AG04450 (cell line): ENCODE measurements at places on chromosomes 3 and 15.

DNA sequence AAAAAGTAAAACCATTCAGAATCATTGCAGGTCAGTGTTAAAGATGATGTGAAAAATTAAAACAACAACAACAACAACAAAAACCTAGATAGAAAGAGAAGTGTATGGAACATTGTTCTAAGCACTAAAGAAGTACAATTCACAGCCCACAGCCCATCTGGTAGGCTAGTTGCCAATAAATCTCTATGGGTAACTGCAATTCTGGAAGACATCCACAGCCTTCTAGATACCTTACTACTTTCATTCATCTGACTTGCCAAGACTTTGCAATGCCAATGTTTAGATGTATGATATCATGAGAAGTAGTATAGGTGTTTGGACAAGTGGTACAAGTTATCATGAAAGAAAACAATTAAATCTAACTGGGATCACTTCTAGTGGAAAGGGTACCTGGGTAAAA, 198.6 kb downstream of the VGLL3 start:
- DNase-seq = no peak

DNA sequence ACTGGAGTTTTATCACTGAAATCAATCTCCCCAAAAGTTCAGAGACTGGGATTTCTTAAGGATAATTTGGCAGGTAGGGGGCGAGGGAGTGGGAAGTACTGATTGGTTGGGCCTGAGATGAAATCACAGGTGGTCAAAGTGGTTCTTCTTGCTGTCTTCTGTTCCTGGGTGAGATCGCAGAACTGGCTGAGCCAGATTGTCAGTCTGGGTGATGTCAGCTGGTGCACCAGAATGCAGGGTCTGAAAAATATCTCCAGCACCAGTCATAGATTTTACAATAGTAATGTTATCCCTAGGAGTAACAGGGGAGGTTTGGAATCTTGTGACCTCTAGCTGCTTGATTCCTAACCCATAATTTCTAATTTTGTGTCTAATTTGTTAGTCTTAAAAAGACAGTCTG, 86.7 kb upstream of the SLC25A36 start:
- DNase-seq = no peak

- peak; percentile 8 for DNase-seq
Measured at GRCh38 chr15:51172193-51172592, 77.5 kb upstream of the TNFAIP8L3 start.

- peak; percentile 59 for DNase-seq
Measured at GRCh38 chr15:64153480-64154367, 2.2 kb downstream of the SNX22 start.

DNA sequence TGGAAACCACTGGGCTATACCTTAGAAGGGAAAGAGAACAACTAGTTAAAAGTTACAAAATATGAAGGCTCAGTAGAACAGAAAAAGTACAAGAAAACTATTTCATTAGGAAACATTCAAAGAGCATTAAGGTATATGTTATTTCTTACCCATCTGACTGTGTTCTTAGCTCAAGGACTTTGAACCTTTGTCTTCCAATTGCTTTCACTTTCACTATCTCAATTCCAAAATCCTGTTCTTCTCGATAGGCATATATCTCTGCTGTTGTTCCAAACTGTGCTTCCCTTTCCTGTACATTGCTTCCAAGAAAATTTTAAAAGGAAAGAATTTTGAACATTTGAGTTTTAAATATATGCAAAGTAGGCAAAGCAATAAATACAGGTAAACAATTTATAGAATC, 6.9 kb downstream of the CRBN start:
- no peak for DNase-seq

- DNase-seq = no peak
Measured at GRCh38 chr3:112615989-112616731, 24.8 kb downstream of the CCDC80 start.

GRCh38 chr15:35496585-35496984, 49.4 kb downstream of the DPH6 start:
- no peak for DNase-seq

- no peak for DNase-seq
Measured at GRCh38 chr3:107315141-107315540, 62.1 kb upstream of the CCDC54 start.

- no peak for DNase-seq
Measured at GRCh38 chr3:53243165-53243564, 12.7 kb downstream of the TKT start.

GRCh38 chr3:46895204-46895660, 17.7 kb downstream of the PTH1R start:
- no peak for DNase-seq

DNA sequence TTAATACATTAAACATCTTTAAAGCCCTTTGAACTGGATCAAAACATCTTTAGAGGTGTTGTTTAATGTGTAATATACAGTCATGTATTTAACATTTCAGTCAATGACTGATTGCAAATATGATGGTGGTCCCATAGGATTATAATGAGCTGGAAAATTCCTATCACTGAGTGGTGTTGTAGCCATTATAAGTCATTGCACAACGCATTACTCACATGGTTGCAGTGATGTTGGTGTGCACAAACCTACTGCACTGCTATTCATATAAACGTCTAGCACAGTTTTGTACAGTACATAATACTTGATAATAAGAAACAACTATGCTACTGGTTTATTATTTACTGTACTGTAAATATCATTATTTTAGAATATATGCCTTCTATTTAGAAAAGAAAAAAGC, 75.6 kb downstream of the DTWD1 start:
- no peak for DNase-seq

DNA sequence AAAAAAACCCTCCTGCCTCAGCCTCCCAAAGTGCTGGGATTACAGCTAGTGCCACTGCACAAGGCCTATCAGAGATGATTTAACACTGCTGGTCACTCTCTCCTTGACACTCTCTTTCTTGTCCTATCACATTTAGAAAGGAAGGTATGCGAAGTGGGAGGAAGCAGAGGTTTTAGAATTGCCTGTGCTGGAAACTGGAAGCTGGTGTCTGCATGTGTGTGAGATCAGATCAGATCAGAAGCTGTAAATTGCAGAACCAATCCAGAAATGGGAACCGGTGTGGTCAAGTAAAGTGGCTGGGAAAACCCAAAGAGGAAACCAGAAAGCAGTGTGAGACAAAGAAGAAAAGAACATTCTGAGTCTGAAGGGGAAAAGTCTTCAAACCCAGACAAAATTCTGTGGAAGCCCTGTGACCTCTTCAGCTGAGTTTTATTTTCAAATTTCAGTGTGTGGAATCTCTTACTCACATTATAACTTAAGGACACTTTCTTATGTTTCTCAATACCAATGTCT, 2.8 kb downstream of the EFHB start:
- no peak for DNase-seq

DNA sequence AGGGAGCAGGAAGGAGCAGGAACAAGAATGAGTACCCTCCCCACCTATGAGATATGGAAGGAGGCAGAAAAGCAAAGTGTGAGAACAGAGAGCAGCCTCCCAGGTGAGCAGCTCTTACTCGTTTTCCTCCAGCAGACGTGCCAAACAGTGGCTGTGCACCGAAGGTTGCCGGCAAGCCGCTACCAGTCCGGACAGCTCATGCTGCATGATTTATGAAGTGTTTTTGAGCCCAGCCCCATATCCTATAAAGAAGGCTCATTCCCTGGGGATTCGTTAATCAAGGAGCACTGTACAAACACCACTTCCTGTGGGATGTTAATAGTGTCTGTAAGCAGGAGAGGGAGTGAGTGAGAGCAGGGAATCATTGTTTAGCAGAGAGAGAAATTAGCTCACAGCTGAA, 118.3 kb upstream of the FOXB1 start:
- DNase-seq = no peak

DNA sequence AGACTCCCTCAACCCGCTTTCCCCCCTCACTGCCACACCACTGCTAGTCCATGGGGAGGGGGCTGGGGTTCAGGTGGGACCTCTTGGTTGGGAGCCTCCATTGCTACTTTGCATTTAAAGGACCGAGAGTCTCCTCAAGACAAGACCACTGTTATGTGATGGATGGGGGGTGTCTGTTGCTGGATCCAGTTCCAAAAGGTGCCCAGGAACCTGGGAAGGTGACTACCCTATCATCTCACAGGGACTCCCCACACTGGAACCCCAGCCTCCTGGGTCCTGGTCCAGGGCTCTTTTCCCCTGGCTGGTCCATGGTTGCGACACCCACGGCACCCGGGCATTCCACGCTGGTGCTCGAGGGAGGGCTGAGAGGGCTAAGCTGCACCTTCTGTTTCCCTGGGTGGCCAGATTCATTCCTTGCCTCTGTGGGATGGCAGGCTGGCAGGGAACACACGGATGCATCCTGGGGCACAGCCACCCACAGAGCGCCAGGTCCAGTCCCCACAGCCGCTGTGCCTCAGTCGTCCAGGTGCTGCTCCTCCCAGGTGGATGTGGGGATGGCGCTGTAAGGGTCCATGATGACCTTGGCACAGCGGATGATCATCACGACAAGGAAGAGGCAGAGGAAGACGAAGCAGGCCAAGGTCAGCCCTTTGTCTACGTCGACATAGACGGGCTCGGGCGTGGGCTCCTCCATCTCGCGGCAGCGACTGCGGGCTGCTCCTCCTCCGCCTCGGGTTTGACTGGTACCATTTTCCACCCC, 48.6 kb downstream of the FAH start:
- DNase-seq = no peak

GRCh38 chr3:72224804-72225509, 440.0 kb upstream of the PROK2 start:
- no peak for DNase-seq

DNA sequence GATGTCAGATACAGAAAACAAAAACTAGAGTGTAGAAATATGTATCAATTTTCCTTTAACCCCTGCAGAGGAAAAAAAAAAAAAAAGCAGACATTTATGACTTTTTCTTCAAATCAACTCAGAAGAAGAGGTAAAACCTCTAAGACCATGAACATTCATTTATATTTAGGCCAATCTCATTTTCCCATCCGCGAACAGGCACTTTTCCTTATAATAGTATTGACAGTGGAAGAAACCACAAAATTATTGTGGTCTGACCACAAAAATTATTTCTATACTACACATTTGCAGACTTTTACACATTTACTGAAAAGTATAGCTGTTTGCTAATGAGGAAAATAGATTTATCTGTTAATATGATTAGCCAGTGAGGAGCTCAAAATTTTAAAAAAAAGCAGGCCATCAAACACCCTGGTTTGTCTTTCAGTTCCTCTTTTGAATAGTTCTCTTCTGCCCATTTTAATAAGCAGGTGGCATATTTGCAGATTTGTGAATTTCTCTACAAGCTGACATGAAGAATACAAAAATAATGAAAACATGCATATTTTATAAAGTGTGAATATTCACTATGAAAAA, 5.7 kb downstream of the OSBPL11 start:
- DNase-seq = no peak

DNA sequence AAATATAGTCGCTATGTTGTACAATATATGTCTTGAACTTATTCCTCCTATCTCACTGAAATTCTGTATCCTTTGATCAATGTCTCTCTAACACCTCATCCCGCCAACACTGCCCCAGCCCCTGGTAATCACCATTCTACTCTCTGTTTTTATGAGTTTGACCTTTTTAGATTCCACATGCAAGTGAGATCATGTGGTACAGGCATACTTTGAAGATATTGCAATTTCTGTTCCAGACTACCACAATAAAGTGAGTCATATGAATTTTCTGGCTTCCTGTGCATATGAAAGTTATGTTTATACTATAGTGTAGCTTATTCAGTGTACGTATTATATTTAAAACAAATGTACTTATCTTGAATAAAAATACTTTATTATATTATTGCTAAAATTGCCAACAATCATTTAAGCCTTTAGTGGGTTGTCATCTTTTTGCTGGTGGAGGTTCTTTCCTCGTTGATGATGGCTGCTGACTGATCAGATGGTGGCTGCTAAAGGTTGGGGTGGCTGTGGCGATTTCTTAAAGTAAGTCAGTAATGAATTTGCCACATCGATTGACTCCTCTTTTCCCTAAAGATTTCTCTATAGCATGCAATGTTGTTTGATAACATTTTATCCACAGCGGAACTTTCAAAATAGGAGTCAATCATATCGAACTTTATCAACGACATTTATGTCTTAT, 257.2 kb downstream of the NFKBIZ start:
- no peak for DNase-seq

DNA sequence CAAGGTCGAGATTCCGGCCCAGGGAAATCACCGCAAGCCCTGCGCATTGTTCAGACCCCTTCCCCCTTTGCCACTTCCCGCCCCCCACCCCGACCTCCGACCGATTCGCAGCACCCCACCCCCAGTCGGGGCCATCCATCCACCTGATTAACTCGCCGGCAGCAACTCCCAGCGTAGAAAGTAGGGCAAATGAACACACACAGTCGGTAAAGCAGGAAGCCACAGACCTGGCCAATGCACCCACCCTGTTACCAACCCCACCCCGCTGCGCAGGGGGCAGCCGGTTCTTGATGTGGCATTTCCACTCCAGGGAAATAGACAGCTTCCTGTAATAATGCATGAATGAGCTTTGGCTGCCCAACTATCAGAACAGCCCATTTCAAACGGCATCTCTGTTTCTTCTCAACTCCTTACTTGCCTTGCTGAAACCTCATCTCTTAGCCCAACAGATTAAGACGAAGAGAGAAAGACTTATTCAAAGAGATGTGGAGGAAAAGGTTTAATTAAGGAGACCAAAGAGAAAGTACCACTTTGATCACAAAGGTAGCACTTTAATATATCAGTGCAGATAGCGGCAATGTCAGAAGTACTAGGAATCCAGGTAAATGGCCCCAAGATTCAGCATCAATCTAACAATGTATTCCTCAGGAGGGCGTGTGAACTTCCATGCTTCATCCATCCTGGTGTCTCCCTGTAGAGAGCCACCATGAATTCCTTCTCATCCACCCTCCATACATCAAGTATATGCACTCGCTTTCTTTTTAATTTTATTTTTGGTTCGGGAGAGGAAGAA, 1.9 kb downstream of the TNIK start:
- DNase-seq = no peak

GRCh38 chr3:149095487-149095886, 9.2 kb upstream of the HLTF start:
- no peak for DNase-seq

GRCh38 chr15:43118286-43118685, 12.4 kb upstream of the UBR1 start:
- DNase-seq = no peak

GRCh38 chr15:48370460-48370859, 39.2 kb downstream of the DUT start:
- DNase-seq = no peak

DNA sequence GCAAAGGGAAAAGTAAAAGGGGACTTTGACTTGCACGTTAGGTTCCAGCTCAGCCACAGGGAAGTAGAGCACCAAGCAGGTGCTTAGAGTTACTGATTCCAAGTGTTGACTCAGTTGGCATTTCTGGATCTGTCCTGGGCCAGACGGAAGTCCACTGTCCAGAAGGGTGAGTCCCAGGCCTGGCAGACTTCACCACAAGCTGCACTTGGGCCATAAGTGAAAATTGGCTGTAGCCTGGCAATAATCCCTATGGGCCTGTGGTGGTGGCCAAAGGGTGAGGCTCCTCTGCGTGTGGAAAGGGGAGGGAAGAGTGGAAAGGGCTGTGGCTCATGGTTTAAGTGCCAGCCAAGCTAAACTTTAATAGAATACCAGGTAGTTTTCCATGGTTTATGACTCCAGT, 121.5 kb downstream of the DTWD1 start:
- DNase-seq = no peak

GRCh38 chr3:8532251-8532871, 30.7 kb downstream of the LMCD1 start:
- no peak for DNase-seq
